ENCODE measurements at places on chromosomes 3 and 15.

- no peak for DNase-seq
Measured at GRCh38 chr15:90939756-90940155, 4.7 kb downstream of the UNC45A start.

DNA sequence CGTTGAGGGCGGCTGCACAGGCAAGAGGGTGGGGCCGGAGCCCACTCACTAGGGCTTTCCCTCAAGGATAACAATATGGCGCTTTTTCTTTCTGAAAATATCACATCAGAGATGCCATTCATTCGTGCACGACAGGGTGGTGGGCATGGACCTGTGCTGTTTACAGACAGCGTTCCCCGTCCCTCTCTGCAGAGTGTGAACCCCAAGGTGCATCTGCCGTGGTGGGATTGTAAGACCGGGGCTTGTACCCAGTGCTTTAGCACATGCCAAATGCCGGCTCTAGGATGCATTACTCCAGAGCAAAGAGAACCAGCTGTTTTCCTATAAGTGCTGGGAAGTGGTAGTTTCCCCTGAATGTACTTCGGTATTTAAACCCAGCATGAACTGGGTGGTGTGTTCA, 37.0 kb downstream of the CHDH start:
- DNase-seq, result no peak

DNA sequence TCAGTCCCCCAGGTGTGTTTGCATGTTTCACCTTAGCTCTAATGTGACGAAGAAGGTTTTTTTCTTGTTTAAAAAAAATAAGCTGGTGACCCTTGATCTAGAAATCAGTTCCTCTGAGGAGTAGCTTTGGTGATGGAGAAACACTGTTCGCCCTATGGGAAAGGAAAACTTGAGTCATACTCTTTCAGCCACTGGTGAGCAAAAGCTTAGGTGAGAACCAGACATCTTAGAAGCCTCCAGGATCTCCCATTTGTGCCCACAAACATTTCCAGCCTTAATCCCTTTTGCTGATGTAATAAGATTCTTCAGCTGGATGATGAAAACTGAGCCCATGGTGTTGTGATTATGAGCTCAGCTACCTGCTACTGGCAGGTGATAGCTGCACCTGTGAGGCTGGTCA, 37.8 kb downstream of the SLC27A2 start:
- no peak for DNase-seq

- no peak for DNase-seq
Measured at GRCh38 chr3:96416549-96417255, 397.7 kb upstream of the EPHA6 start.

DNA sequence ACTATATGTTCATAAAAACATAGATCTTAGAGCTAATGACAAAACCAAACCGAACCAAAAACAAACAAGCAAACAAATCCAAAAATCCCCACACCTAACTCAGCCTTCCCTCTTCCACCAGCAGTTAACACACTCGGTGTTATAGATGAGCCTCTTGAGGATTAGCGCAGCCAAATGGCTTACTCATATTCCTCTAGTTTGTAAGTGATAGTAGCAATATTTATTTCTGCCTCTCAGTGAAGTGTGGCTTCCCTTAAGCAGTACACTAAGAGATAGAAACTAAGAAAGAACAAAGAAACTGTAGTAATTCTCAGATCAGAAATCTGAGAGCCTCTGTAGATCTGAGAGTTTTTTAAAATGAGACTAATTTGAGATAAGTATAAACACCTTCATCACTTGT, 2.4 kb upstream of the NCEH1 start:
- no peak for DNase-seq

DNA sequence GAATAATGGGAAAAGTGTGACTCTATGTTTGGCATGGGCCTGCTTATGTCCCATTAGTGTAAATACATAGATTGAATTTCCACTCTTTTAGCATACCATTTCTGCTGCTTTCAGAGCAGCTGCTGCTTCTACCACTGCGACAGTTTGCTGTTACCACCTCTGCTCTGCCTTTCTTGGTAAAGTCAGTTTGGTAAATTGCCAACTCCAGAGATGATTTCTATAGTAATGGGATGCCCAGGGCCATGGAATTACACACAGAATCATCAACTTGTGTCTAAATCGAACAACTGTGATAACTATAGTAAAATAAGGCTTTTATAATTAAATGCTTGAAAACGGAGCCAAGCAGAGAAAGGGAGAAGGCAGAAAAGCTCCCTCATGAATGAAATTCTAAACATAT, 168.4 kb upstream of the VEPH1 start:
- DNase-seq, result no peak

- peak; percentile 54 for DNase-seq
Measured at GRCh38 chr3:152183473-152183872, 85.3 kb upstream of the MBNL1 start.

- DNase-seq, result no peak
Measured at GRCh38 chr3:157045238-157045850, 114.6 kb downstream of the CCNL1 start.

DNA sequence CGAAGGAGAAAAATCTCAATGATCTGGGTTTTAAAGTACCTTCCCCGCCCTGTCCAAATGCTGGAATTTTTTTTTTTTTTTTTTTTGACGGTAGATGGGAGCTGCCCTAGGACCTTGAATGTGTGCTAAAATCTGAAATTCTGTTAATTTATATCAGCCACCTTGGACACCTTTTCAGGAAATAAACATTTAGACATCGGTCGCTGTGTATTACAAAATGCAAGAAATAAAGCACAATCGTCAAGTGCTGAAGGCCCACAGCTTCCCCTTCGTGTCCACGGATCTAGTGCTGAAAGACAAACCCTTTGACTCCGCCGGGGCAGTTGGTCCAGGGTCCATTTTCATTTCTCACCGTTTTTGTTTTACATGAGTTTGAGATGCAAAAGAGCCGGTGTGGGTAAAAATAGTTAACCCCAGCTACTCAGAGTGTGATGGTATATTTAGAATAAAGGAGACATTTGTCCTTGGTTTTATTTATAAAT, 90.2 kb upstream of the CHD2 start:
- DNase-seq, result peak; percentile 25

DNA sequence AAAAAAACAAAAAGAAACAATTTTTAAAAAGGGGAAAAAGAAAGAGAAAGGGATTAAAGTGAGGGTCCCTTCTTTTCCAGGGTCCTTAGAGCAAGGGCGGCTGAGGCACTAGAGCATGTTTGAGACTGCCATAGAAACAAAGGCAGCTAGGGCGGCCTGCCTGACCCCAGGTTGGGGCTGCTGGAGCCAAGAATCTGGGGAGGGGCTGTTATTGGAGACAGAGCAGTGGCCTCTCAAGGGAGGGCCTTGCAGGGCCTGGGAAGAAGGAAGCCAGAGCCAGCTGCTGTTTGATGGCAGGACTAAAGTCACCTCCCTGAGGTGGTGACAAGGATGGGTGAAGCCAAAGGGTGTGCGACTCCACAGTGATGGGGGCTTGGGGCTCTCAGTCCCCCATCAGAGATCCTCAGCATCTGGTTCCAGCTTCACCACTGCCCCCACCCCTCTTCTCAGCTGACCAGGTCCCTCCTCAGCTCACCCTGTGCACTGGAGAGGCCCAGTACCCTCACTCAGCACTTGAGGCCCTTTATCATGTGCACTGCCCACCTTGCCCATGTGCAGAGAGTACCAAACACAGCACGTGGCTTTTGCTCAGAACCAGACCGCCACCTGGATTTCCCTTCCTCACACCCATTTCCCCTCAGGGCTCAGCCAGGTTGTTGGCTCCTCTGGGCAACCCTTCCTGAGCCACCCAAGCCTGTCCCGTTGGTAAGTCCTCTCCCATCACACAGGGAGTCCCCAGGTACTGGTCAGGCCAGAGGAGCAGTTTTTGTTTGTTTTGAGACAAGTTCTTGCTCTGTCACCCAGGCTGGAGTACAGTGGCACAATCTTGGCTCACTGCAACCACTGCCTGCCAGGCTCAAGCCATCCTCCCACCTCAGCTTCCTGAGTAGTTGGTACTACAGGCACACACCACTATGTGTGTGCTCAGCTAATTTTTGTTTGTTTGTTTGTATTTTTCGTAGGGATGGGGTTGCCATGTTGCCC, 1.7 kb downstream of the TMEM89 start:
- no peak for DNase-seq

DNA sequence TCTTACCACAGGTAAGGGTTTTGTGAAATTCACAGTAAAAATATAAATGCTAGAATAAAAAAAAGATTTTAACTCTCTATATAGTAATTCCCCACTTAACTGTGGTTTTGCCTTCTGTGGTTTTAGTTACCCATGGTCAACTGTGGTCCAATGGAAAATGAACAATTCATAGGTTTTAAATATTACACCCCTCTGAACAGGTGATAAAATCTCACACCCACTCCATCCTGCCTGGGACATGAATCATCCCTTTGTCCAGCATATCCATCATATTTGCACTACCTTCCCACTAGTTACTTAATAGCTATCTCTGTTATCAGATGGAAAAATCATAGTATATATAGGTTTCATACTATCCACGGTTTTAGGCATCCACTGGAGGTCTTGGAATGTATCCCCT, 49.2 kb downstream of the HDGFL3 start:
- DNase-seq, result no peak

GRCh38 chr15:78290222-78290621, 9.2 kb downstream of the SKIC8 start:
- no peak for DNase-seq

DNA sequence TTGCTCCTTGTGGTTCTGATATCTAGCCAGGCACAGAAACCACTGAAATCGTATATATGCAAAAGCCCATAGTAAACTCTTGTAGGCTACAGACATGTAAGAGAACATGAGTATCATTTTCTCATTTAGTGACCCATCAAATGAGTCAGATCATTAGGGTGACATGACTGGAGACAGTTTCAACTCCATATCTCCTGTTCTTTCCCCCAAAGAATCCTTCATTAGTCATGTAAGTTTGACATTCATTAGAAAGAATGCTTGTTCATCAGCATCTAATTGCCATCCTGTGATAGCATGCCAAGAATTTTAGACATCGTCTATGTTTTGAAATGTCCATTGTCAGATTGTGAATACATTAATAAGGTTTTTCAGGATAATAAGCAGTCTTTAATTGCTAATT, 264.9 kb upstream of the TPM1 start:
- no peak for DNase-seq

GRCh38 chr3:136994772-136995516, 37.2 kb downstream of the IL20RB start:
- no peak for DNase-seq

- no peak for DNase-seq
Measured at GRCh38 chr3:34725774-34726173, 913.6 kb upstream of the ARPP21 start.

DNA sequence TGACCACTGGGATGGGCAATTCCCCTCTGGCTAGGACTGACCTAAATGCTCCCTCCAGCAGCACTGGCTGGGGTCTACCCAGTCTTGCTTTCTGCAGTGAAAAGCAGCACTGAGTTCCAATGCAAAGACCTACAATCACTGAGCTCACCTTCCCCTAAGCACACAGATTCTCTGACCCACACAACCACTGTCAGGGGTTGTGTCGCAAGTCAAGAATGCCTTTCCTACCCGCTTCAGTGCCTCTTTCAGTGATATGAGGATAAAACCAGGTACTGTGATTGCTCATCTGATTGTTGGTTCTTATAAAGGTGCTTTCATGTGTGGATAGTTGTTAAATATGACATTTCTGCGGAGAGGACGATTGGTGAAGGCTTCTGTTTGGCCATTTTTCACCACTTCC, 345.6 kb downstream of the GAP43 start:
- DNase-seq, result no peak

DNA sequence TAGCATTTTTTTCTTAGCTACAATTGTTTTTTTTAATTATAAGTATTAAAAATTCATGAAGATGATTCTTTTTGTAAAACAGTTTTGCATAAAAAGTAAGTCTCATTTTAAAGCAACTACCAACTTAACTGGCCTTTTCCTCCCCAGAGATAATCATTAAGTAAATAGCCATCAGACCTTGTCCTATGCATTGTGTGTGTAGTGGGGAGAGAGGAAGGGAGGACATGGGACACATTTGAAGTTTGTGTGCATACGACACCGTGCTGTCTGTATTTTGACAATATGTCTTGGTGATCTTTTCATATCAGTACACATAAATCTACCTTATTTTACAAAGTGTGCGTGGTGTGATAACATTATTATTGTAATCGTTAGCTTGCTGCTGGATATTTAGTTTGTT, 8.1 kb downstream of the SNRPN start:
- DNase-seq, result no peak

DNA sequence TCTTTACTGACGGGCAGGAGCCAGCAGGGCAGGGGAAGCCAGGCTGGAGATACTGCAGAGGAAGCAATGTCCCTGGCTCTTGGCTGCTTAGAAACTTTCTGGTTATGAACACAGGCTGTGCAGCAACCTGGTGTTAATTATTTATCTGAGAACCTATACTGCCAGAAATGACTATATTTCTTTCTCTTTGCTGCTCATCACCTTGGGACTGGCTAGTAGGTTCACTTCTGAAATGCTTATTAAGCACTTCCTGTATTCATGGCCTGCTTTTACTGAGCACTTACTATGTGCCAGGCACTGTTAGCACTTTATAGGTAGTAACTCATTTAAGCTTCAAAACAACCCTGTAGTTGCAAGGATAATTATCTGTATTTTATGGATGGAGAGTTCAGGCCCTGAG, 57.6 kb downstream of the RAB11A start:
- DNase-seq, result no peak

DNA sequence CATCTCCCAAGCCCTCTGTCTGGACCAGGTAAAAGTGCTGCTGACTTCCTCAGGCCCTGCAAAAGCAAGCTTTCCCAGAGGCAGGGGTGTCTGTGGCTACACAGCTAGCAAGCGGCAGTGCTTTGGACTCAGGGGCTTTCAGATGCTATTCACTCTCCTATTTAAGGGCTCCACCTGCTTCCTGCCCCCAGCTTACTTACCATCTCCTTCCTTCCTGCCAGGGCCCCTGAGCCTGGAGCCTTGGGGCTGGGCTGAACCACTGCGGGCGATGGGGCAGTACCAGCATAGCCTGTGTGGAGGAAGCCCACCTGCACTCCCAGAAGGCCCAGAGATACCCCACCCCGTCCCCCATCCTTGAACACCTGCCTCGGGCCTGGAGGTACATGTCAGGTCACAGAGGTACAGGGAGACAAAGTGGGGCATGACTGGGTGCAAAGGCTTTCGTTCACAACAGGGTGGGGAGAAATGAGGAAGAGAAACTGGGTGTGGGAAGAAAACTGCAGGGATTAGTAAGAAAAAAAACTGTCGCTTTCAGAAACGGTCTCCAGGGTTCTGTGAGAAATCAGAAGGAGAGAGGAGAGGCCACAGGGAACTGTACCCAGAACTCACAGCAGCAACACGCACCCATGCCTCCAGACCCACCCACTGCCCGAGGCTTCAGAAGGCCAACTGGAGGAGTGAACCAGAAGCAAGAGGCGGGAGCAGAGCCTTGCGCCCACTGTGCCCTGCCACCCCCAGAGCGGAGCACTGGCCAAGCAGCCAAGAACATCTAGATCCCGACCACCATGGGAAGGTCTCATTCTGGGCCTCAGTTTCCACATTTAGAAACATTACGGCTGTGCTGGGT, 49.5 kb downstream of the CCDC12 start:
- no peak for DNase-seq

- DNase-seq, result no peak
Measured at GRCh38 chr3:138062626-138063025, 52.7 kb downstream of the CLDN18 start.

Measured in stimulated activated CD4-positive, alpha-beta T cell treated with anti-CD3 and anti-CD28 coated beads, Interleukin-1b, Interleukin-23, amount 100 ng/mL, for 48 hours (primary cell).